ENCODE measurements at places on chromosomes 4 and X. TPM values are rescaled to one million over a fixed set of nuclear protein-coding genes. Genes with fewer than 3 reads are reported as not detected.

DNA sequence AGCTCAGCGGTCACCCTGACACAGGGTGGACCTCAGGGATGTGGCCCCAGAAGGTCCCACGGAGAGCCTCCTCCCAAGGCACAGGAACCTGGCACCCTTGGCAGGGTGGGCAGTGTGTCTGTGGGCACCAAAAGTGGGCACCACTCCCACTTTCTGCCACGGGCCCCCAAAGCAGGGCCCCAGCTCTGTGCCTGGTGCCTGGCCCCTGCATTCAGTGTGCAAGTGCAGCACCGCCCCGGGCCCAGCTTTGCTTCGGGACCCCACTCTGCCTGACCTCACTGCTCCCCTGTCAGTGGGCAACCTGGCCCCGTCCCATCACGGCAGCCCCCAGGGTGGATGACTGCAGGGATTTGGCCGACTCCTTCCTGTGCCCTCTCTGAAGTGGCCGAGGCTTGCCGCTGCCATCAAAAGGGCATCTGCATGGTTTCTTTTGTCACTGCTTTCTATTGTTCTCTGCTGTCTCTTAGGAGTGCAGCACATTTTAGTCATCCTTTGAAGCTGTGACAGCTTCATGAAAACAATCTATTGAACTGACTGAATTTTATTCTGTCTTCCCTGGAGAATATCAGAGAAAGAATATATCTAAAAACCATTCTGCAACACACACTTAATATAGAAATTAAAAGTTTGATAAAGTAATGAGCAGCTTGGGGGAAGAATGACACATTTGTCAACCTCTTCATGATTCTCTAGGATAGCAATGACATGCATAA is 302.4 kb downstream of the FAM47B start:
- no peak for DNase-seq
- no peaks in the 10 kb centered on the region for H3K27me3 ChIP-seq
- H3K36me3 ChIP-seq = no peaks in the 10 kb centered on the region
- no peak overlapping the region for H3K4me3 ChIP-seq
- no peak overlapping the region for H3K27ac ChIP-seq

DNA sequence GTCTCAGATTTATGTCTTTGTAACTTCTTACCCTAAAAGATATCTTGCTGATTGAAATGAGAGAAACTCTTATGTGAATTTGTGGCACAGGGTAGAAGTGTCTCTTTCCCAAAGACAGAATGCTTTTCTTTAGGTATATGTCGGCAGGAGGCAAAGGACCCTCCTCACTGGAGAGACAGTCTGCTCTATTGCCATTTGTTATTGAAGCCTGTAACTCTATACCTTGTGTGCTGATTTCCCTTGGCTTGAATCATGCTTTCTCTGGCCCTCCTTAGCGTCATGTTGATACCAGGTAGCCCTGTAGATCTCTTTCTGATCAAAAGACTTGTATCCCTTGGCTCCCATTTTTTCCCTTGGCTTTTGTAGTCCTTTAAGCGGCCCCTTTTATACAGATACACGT is 284.3 kb downstream of the CXXC4 start:
- no peak overlapping the region for H3K27ac ChIP-seq
- no peak for DNase-seq
- no peaks in the 10 kb centered on the region for H3K4me1 ChIP-seq
- H3K27me3 ChIP-seq = no peaks in the 10 kb centered on the region

GRCh38 chr4:38985410-38986100 is 46.7 kb downstream of the TMEM156 start:
- no peak overlapping the region for H3K4me3 ChIP-seq
- no peaks in the 10 kb centered on the region for H3K27me3 ChIP-seq
- H3K4me1 ChIP-seq = peaks cover 11% of the 10 kb centered on the region
- no peak overlapping the region for H3K27ac ChIP-seq
- no peaks in the 10 kb centered on the region for H3K36me3 ChIP-seq
- DNase-seq = no peak

DNA sequence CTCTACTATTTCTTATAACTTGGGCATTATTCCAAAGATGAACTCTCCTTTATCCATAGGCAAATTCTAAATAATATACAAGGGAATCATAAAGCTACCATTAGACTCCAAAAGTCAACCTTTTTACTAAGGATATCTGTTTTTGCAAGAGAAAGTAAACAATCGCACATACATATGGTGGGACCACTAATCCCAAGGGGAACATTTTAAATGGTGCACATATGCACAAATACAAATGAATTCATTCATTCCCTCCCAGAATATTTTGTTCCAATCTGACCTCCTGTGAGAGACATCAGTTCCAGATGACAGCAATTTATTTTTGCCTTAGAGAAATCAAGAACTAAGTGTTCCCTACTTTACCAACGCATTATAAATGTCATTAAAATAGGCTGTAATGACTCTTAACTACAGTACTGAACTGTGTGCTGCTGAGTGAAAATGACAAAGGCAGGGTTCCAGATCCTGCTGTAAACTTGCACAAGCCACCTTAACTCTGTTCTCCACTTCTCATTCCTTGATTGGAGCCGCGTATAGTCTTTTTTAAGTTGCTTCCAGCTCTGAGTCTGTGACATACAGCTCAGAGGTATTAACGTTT is 2.0 kb downstream of the DHX15 start:
- H3K36me3 ChIP-seq = peaks cover 2% of the 10 kb centered on the region
- H3K4me3 ChIP-seq = peak overlapping the region; percentile 78
- peaks cover 63% of the 10 kb centered on the region for H3K4me1 ChIP-seq

DNA sequence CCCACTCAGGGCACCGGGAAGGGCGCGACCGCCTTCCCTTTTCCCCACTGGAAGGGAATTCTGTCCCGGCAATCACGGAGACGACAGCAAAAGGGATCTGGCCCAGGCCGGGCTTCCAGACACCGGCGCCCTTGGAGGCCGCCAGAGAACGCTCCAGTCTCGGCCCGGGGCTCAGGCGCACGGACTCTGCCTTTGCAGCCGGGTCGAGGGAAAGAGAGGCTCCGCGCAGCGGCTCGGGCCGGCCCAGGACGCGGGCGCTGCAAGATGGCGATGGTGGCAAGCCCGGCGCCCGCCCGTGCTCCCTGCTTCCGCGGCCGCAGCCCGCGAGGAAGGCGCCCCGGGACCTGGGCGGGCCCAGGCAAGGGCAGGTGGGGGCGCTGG is 1.1 kb downstream of the CTBP1 start:
- peak overlapping the region; percentile 73 for H3K4me3 ChIP-seq
- H3K27ac ChIP-seq = peak overlapping the region; percentile 91
- peaks cover 6% of the 10 kb centered on the region for H3K36me3 ChIP-seq
- no peaks in the 10 kb centered on the region for H3K27me3 ChIP-seq

DNA sequence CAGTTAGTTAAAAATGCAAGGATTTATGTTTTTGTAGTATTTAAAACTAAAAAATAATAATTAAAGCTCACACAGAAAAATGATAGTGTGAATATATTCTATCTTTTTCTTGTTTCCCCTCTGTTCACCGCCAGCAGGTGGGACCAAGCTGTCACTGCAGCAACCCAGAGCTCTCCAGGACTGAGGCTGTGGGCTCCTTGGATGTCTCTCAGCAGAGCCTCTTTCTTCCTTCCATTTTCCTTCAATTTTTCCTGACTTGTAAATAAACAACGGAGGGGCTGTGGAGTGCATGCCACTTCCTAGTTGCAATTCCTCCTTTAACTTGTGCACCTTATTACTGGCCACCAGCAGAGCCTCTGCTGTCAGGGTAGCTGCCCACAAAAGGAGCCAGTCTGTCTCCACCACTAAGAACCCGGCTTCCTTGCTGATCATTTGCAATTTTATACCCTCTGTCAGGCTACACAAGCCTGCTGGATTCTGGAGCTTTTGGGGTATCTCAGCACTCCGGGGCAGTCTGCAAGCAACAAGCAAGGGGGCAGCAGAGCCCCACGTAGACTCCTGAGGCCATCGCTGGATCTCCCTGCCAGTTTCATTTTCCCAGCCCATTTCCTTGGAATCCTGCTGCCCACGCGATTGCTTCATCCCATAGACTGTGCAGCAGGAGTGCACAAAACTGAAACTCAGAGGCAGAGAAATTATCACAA is 1467.4 kb downstream of the C4orf33 start:
- no peak overlapping the region for H3K27ac ChIP-seq
- peak overlapping the region; percentile 45 for H3K4me3 ChIP-seq
- no peak for DNase-seq

- H3K27me3 ChIP-seq = no peaks in the 10 kb centered on the region
- no peak overlapping the region for H3K27ac ChIP-seq
- no peak overlapping the region for H3K4me3 ChIP-seq
- H3K4me1 ChIP-seq = no peaks in the 10 kb centered on the region
- no peaks in the 10 kb centered on the region for H3K36me3 ChIP-seq
These were observed 7.9 kb downstream of the NDNF start for GRCh38 chr4:121064482-121064881.

DNA sequence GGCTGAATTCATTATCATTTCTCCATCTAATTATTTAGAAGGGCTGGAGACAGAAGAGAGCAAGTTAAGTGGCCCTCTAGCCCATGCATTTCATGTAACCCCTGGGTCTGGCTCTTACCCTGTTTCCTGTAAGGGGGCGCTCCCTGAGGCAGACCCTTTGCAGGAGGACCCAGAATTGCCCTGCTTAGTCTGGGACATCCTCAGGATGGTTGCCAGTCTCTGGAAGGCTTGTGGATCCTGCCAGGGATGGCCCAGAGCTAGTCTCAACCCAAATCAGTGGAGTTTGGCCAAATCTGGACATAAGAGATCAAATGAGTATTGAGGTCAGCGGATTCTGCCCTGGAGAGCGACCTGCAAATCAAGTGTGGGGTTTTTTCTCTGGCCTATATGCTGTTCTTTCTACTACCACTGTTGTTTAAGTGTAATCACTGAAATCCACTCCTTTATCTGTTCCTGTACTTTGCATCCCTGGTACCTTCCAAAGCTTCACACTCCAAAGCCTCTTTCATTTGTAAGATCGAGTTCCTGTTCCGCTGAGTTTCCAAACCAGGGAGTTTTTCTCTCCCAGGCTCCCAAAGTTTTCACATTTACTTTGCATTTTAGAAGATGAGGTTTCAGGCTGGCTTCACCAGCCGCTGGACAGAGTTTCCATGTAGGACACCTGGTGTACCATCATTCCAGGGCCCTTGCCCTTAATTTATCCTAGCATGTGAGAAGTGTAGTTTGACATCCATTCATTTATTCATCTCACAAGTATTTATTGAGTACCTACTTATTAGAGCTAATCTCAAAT is 6.3 kb downstream of the KLF3 start:
- H3K27ac ChIP-seq = peak overlapping the region; percentile 99
- no peak for DNase-seq
- no peaks in the 10 kb centered on the region for H3K36me3 ChIP-seq
- H3K4me3 ChIP-seq = peak overlapping the region; percentile 3
- peaks cover 96% of the 10 kb centered on the region for H3K4me1 ChIP-seq

GRCh38 chr4:17595471-17596005 is 18.5 kb downstream of the LAP3 start:
- DNase-seq = no peak
- no peaks in the 10 kb centered on the region for H3K27me3 ChIP-seq
- no peak overlapping the region for H3K27ac ChIP-seq
- H3K4me3 ChIP-seq = no peak overlapping the region
- no peaks in the 10 kb centered on the region for H3K4me1 ChIP-seq

- H3K4me3 ChIP-seq = no peak overlapping the region
- H3K27ac ChIP-seq = no peak overlapping the region
- no peaks in the 10 kb centered on the region for H3K27me3 ChIP-seq
- H3K36me3 ChIP-seq = no peaks in the 10 kb centered on the region
- DNase-seq = no peak
- H3K4me1 ChIP-seq = no peaks in the 10 kb centered on the region
These were observed 109.4 kb downstream of the SCLT1 start for GRCh38 chr4:128983771-128984485.

- H3K4me1 ChIP-seq = no peaks in the 10 kb centered on the region
- H3K27ac ChIP-seq = no peak overlapping the region
- H3K4me3 ChIP-seq = no peak overlapping the region
- no peak for DNase-seq
- no peaks in the 10 kb centered on the region for H3K27me3 ChIP-seq
These were observed 92.5 kb downstream of the ANK2 start for GRCh38 chr4:113141901-113142346.

- H3K27me3 ChIP-seq = no peaks in the 10 kb centered on the region
- H3K4me1 ChIP-seq = no peaks in the 10 kb centered on the region
- no peak overlapping the region for H3K27ac ChIP-seq
- DNase-seq = no peak
- no peak overlapping the region for H3K4me3 ChIP-seq
- H3K36me3 ChIP-seq = no peaks in the 10 kb centered on the region
These were observed 194.7 kb downstream of the RAB28 start for GRCh38 chr4:13289391-13289790.

DNA sequence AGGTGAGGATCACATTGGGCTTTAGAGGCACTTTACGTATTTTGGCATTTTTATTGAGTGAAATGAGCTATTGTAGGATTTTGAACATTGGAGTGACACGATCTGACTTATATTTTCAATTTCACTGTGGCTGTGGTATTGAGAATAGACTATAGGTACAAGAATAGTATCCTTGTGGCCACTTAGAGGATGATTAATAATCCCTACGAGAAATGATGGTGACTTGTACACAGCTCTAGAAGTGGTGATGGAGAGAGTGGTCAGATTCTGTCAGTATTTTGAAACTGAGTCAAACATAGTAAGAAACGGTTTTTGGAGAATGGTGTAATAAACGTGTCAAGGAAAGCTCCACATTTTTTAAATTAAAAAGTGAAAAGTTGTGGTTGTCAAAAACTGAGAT is 494.7 kb downstream of the EPHA5 start:
- no peaks in the 10 kb centered on the region for H3K36me3 ChIP-seq
- H3K27ac ChIP-seq = no peak overlapping the region
- no peaks in the 10 kb centered on the region for H3K27me3 ChIP-seq
- no peak overlapping the region for H3K4me3 ChIP-seq
- H3K4me1 ChIP-seq = no peaks in the 10 kb centered on the region

DNA sequence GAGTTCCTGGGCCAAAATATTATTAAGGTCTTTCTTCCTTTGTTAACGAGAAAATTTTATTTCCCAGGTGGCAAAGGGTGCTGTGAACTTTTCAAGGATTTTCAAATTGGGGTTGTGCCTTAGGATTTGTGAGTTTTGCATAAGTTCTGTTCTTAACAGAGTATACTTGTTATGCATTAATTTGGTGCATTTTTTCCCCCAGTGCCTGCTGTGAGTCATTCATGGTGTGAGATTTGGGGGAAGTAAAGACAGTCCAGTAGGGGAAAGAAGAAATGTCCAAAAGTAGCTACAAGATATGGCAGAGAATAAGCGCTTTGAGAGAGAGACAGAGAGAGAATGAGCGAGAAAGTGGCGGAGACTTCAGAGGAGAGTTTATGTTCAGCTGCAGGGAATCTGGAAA is 239.2 kb downstream of the ARHGAP10 start:
- H3K36me3 ChIP-seq = peaks cover 12% of the 10 kb centered on the region
- H3K4me3 ChIP-seq = no peak overlapping the region
- H3K27me3 ChIP-seq = no peaks in the 10 kb centered on the region
- no peak for DNase-seq
- H3K27ac ChIP-seq = no peak overlapping the region
- peaks cover 47% of the 10 kb centered on the region for H3K4me1 ChIP-seq

Gene UGT2B10
- total RNA-seq = not detected

Gene SSX4
- not detected for total RNA-seq

Gene VSIG1
- total RNA-seq = not detected

Gene SLC10A6
- total RNA-seq = 3.4 TPM

Gene FAM47A
- total RNA-seq = not detected

Gene STATH
- not detected for total RNA-seq

Gene SLC38A5
- total RNA-seq = 7.9 TPM

Gene PARM1
- total RNA-seq = 23.3 TPM
